ENCODE measurements at places on chromosomes 12 and 14.

- DNase-seq = no peak
These were observed 678 bp downstream of the ZBTB25 start for GRCh38 chr14:64502887-64503433.

GRCh38 chr12:95443459-95443858 lies 30.5 kb upstream of the METAP2 start:
- DNase-seq = no peak

DNA sequence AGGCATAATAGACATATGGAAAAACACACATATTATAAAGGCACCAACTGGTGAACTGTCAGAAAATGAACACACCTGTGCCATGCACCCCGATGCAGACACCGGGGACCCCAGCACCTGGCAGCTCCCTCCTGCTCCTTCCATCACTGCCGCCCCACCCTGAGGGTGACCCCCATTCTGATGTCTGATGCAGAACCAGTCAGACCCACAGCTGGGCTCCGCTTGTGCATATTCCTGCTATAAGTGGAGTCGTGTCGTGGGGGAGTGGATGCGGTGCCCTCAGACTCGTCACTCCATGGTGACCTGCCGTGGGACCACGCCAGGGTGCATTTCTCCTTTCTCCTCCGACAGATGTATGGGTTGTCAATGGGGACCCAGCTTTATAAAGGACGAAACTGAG lies 45.7 kb upstream of the MEG3 start:
- no peak for DNase-seq

DNA sequence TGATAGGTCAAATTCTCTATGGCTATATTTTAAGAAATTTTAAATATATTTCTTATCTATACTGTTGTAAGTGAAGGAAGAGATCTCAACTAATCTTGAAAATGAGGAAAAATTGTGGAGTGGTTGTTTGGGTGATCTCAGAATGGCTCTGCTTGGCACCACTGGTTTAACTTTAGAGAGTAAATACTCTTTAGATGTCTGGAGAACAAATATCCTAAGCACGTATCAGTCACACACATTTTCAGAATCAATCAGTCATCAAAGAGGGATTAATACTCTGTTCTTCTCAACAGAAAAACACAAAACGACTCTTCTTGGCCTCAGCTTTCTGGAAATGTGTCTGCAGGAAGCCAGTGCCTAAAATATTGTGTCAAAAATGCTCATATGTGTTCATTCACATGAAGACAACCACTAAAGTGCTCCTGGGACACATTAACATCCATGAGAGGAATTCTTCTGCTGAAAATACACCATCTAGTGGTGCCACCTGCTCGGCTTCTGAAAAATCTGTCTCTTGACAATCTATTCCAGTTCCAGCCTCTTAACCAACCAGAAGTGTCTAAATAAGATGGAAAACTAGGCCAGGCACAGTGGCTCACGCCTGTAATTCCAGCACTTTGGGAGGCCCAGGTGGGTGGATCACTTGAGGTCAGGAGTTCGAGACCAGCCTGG lies 81.1 kb upstream of the CCDC198 start:
- no peak for DNase-seq

GRCh38 chr14:37150414-37150813 lies 22.0 kb downstream of the SLC25A21 start:
- no peak for DNase-seq

- peak; percentile 9 for DNase-seq
These were observed 69.6 kb downstream of the NT5DC3 start for GRCh38 chr12:103771466-103771865.

- DNase-seq = no peak
These were observed 55.0 kb downstream of the TMEM30B start for GRCh38 chr14:61226015-61226654.

DNA sequence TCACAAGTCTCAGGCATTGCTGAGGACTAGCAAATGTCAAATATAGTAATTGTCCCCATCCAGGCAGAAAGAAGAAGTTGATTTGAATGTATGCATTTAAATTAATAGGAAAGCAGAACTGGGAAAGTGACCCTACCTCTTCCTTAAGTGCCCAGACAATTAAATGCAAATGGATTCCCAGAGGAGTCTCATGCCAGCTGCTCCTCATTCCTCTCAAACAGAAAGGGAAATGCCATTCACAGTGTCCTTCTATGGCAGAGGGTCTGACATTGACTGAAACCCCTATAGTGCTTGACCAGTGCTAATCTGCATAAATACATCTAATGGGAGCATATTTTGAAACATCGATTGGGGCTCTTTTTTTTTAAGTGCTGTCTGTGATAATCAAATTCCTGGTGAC lies 292.4 kb upstream of the SEL1L start:
- no peak for DNase-seq

GRCh38 chr12:56046027-56046780 lies 4.5 kb downstream of the RPS26 start:
- DNase-seq = no peak

- no peak for DNase-seq
These were observed 177.3 kb upstream of the PLXNC1 start for GRCh38 chr12:93970900-93971688.

GRCh38 chr12:123973552-123974341 lies 732 bp downstream of the ZNF664 start:
- peak; percentile 61 for DNase-seq

DNA sequence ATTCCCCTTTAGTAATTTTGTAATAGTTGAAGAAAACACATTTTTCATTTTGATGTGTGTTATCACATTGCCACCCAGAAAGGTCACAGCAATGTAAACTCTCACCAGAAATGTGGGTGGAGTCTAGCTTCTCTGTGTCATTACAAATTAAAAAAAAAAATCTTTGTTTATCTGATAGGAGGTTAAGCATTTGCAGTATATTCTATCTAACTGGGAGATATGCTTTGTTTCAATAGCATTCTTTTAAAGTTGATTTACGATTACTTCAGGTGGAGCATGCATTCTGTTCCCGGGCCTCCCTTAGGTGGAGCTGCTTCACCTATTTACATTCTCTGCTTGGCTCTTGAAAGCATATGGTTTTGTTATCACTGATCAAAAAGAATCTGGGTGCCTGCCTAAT lies 7.8 kb downstream of the ADIPOR2 start:
- DNase-seq = no peak

DNA sequence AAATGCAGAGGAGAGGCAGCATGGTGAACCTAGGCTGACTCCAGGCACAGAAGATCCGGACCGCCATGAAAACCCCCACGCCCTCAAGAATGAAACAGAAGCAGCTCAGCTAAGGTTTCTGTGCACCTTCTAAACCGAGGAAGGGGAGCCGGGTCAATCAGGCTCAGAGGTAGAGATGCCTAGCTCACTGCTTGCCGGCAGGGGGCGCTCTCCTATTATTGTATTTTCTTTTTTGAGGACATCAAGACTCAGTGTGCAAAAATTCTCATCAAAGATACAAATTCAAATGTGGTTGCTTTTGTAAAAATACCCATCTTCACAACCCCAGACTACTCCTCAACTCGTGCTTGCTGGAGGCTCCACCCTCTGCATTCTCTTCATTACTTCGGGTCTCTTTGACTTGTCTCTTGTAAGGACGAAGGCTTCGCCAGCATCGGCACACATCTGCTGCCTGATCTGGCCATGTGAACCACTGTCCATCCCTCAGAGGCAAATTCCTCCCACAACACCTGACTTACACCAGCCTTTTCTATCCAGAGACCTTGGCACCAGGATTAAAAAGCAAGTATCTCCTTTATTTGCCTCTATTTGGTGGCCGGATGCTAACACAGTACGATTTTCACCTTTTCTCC lies 33.4 kb upstream of the RNASE3 start:
- DNase-seq = no peak

- no peak for DNase-seq
These were observed 279.6 kb downstream of the RERGL start for GRCh38 chr12:17810399-17810798.

All from pancreas (tissue), 10 donors.